ENCODE measurements at places on chromosomes 7 and 10.

- DNase-seq = no peak
Measured at GRCh38 chr10:74944205-74944604, 117.8 kb downstream of the KAT6B start.

DNA sequence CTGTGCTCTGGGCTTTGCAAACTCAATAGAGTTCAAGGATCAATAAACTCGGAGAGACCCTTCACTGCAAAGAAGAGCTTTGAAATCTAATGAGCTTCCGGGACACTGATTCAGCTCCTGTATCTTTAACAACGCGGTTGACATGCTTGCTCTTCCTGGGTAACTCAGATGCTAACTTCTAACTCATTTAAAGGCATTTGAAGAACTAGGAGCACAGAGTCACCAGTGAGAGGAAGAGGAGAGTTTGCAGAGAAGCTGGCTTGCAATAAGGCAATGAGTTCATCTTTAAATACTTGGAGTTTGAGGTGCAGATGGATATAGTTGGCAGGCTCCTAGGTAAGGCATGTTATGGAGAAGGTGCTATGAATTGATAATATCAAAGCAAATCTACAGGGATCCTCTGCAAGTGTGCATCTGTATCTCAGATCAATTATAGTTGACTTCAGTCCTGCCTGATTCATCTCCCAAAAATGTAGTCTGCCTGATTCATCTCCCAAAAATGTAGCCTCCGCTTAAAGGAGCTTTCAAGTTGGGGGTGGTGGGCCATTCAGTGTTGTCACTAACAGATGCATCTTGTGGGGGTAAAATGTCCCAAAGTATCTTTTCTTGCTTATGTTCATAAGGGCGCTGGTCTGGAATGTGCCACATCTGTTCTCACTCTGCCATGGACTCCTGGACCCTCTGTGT lies 182.5 kb upstream of the PRSS58 start:
- DNase-seq = no peak

- DNase-seq = peak; percentile 66
Measured at GRCh38 chr10:97210543-97210960, 24.8 kb upstream of the SLIT1 start.

DNA sequence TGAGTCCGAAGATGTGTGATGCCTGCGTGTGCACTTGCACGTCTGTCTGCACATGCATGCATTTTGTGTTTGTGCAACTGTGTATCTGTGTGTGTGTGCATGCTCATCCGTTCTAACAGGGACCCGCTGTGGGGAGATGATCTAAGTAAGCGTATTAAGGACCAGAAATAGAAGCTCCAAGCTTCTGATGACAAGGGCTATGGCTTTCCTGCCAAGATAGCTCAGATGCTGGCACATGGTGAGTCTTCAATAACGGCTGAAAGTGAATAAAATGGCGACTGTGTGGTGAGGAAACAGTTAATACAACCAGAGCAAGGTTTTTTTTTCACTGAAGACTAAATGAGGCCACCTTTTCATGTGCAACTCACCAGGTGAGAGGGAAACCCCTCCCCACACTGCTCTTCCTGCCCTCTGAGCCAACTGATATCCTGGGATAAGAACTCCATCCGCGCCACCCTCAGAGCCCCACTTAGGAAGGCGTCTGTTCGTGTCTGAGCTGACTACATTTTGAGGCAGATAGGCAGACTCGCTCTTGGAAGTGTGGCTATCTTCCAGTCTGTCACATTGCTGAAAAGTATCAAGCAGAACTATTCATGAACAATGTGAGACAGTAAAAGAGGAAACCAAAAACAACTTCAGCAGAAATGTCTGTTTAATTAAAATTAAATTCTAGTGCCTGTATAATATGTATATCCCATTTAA lies 47.4 kb upstream of the TCERG1L start:
- no peak for DNase-seq

DNA sequence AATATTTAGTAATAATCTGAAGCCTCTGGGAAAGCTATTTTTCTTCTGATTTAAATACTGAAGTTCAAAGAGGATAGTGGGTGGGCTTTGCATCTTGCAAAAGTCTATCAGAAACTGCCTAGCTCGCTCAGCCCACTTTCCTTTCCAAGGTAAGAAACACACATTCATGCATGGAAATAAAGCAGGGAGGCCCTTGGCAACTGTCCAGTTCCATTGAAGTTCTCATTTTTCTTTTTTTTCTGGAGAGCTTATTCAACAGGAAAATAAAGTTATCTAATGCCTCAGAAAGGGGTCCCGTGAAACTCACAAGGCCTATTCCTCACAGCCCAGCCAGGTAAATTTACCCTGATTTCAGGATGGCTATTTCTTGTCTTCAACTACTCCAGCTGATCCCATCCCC lies 654.9 kb downstream of the KCNMA1 start:
- no peak for DNase-seq

DNA sequence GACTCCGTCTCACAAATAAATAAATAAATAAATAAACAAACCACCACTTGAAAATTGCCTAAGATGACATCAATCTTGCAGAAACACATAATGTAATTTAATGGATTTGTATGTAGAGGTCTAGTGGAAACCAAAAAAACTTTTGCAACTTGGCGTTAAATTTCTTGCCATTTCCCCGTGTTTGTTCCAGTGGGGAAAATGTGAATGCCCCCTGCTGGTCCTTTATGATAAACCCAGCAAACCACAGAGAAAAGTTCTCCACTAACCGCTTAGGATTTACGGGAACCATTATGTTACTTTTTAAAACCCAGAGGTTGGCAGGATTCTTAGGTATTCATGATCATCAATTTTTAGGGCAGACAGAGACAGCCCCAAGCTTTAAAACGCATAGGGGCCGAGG lies 32.5 kb downstream of the LAMB4 start:
- no peak for DNase-seq

DNA sequence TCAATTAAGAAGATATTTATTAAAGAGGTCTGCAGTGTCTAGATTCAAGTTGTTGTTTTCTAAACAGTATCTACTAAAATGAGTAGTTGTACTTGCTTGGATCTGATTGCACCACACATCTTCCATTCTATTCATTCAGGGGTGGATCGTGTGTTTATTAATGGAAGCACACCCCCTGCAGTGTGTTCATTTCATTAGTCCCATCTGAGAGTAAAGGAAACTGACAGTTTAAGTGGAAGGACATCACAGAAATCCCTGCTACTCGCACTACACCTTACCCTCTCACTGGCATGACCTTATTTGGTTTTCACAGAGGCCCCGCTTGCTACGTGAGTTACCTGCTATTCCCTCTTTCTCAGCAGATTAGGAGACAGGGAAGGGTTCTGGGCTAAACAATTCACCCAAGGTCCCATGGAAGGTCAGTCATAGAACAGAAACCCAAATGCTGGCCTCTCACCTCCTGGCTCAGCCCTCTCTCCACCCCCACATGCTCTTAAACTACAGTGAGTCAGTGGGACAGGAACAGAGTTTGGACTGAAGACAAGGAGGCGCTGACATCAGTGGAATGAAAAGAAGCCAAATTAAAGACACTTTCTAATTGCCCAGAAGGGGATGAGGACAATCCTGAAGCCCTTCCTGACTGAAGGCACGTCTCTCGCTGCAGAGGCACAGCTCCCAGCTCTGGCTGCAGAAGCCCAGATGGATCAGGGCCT lies 369.2 kb upstream of the NRP1 start:
- DNase-seq = no peak

DNA sequence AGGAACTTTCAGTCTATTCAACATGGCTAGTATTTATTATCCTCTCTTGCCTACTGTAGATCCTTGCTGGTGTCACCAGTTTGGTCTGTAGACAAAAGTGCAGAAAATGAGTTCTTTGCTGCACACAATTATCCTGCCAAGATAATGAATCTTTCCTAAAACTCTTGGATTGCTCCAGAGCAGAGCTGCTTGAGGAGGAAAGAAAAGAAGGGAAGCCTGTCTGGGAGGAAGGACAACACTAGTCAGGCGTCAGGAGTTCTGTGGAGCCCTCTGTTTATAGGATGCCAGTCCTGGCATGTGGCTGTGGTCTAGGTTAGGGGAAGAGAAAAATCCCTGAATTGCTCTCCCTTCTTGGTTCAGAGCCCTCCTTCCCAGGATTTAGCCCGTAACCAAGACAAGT lies 430.0 kb upstream of the GALNT17 start:
- DNase-seq = no peak

DNA sequence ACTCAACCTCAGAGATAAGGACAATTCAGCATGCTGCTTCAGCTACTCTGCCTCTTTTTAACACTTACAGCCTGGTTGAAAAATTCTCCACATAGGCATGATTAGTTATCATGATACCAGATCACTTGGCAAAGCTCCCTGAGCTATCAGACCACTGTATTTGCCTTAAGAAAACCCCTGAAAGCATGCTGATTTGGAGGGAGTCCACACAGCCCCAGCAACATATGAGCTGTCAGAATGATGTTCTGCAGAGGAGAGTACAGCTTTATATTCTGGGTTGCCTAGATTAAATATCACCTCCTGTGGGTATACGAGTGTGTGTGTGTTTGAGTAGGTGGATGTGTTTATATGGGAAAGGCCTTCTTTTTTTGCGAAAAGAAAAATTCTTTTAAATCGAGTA lies 170.2 kb upstream of the CHRM2 start:
- DNase-seq = no peak

DNA sequence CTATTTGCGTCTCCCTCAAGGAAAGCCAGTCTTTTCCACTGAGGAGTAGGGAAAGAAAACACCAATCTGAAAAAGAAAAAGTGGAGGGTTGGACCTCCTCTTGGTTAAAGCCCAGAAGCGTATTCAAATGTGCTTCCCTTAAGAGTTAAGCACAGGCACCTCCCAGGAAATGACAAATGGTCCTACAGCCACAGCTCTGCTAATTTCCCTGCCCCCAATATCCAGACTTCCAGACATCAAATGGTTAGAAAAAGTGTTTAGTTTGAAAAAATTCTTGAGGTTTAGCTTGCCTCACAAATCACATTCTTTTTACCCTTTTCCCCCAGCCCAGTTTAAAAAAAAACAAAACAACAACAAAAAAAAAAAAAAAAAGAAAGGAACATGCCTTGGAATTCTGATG lies 19.0 kb upstream of the COL1A2 start:
- no peak for DNase-seq

DNA sequence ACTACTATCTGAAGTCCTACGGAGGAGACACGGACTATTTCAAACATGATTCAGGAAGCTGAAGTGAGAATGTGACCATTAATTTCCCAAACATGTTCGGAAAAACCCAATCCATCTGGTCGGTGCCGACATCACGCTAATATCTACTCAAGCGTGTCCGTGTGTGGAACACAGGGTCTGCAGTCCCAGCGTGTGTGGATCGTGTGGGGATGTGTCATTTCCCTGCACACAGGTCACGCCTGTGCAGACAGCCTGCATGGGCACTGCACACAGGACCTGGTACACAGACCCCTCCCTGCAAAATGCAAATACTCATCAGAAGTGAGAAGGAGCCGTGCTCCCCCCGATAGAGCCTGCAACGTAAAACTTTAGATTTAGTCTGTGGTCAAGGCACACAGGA lies 57.8 kb downstream of the CARD11 start:
- DNase-seq = no peak

- DNase-seq = no peak
Measured at GRCh38 chr10:89236226-89236797, 15.3 kb downstream of the LIPA start.

DNA sequence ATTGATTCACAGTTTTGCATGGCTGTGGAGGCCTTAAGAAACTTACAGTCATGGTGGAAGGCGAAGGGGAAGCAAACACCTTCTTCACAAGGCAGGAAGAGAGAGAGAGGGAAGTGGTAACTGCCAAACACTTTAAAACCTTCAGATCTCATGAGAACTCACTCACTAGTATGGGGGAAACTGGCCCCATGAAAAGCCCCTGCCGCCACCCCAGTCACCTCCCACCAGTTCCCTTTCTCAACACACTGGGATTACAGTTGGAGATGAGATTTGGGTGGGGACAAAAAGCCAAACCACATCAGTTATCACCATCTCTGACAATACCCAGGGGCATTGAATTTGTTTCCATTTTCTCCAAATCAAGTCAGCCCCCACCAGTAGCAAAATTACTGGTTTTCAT lies 740.4 kb downstream of the GATA3 start:
- DNase-seq = no peak

DNA sequence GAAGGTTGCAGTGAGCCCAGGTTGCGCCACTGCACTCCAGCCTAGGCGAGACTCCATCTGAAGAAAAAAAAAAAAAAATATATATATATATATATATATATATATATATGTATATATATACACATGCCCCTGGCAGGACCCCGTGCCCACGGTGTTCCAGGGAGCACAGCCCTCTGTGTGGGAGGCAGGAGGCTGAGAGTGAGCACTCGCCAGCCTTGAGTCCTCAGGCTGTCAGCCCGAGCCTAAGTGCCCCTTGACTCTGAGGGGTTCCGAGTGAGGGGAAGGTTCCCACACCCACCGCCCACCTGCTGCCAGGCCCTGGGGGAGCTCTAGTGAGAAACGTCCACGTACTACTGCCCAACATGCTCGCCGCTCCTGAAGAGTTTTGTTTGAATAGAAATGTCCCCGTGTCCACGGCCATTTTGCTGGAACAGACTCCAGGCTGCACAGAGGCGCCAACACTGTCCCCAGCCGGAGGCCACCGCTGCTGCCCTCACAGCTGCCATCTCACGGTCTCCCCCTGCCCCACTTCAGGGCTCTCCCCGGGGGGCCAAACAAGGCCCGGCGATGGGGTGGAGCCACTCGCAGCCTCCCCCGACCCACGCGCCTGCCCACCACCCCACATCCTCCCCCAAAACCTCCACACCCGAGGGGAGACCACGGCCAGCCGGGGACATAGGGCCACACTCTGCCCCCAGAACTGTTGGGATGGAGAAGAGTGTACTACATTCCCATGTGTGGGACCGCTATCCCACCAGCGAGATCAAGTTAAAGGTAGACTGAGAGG lies 62.8 kb upstream of the EBF3 start:
- DNase-seq = no peak

- DNase-seq = no peak
Measured at GRCh38 chr10:79046741-79047583, 21.8 kb upstream of the ZMIZ1 start.

DNA sequence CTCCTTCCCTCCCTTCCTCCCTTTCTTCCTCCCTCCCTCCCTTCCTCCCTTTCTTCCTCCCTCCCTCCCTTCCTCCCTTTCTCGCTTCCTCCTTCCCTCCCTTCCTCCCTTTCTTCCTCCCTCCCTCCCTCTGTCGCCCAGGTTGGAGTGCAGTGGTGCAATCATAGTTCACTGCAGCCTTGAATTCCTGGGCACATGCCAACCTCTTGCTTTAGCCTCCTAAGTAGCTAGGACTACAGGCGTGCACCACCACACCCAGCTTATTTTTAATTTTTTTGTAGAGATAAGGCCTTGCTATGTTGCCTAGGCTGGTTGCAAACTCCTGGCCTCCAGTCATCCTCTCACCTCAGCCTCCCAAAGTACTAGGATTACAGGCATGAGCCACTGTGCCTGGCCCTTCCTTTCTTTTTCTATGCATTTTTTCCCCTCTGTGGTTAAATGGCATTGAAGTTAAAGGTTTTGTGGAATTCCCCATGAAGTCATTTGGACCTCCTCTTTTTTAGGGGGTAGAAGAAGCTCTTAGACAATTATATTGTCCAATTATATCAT lies 9.6 kb downstream of the KLHDC10 start:
- no peak for DNase-seq

GRCh38 chr7:11235491-11235890 lies 261.8 kb downstream of the PHF14 start:
- no peak for DNase-seq
